ENCODE measurements at places on chromosomes 6 and 20.

DNA sequence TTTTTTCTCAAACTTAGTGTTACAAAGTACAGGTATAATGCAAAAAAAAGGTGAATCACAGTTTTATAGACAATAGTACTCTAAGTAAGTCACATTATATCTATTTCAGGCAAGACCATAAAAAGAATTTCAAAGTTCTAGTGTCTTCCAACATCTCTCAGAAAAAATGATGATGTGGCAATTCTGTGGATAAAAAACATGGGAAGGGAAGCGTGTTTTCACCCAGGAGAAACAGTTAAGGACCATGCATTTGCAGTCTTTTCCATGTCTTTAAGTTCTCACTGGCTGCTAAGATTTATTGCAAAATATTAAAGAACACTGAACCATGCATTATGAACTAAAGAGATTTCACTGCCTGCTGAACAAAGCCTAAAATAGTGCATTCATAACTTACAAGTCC is 1.8 kb downstream of the SSR1 start:
- no peak for DNase-seq

DNA sequence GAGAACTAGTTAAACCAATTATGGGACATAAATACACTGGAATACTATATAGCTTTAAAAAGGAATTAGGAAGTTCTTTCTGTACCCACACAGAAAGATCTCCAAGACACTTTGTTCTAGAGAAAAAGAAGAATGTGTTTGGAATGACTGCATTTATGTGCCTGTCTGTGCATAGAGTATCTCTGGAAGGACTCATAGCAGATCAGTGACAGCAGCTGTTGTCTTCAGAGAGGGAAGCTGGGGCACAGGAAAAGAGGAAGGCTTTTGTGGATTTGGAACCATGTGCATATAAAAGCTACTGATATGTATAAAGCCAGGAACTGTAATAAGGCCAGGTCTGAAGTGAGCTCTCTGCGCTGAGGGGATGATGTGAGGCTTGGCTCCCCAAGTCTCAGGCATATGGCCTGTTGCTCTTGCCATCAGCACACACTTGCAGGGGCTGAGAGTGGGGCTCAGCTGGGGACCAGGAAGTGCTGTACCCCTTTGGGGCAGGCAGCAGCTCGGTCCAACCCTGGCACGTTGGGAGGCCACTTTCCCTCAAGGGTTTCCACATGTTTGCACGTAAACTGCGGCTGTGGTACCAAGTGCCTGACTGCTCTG is 31.8 kb upstream of the CCDC167 start:
- no peak for DNase-seq

GRCh38 chr6:151704383-151704782 is 103.1 kb upstream of the ESR1 start:
- no peak for DNase-seq

DNA sequence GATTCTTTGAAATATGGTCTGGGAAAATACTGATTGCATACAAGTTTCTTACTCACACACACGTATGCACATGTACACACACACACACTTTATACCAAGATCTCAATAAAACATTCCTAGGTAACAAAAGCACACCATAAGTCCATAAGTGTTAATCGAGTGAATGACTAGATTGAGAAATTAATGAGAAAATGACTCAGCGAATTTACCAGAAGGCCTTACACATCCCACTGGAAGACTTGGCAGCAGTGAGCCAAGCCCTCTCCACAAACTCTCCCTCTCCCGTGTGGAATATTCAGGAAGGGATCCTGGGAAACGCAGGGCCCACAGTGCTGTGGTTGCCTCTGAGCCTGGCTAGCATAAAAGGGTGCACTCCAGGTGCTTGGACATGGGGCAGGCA is 227.2 kb downstream of the LY86 start:
- DNase-seq = no peak

Data from stimulated activated CD4-positive, alpha-beta T cell treated with anti-CD3 and anti-CD28 coated beads, Interleukin-2, amount 100 ng/mL, for 48 hours (primary cell).